Activated T-helper 1 cell treated with anti-CD3 and anti-CD28 coated beads, Interleukin-2, amount 50 U/mL, for 16 hours (primary cell): ENCODE measurements at places on chromosomes 4 and X.

DNA sequence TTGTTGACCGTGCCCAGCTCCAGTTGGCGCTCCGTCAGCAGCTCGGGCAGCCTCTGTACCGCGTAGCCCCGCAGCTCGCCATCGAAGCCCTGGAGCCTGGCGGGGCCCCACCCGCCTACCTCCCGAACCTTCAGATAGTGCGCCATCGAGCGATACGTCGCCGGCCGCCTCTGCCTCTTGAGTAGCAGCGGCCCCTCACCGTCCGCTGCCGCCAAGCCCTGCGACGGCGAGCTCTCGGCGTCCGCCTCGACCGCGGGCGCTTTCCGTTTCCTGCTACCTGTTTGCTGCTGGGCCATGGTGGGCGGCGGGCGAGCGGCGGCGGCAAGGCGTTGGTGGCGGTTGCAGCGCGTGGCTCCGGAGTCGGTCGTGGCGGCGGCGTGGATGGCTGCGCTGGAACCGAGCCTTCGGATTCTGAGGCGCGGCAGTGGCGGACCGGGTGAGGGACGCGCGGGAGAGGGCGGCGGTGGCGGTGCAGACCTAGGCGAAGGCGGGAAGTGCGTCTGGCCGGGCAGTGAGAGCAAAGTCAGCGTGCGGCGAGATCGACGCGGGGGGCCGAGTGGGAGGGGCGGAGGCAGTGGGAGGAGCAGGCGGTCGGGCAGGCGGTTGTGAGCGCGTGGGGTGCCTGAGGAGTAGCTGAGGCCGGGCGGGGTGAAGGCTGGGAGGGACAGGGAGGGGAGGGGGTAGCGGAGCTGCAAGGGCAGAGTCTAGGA lies at the start of gene DCAF12L1:
DCAF12L1 (minus strand) TSS at position 502 of the 710 bp plus-strand sequence; CDS start at position 296, 206 bp downstream.
- DNase-seq: no peak

DNA sequence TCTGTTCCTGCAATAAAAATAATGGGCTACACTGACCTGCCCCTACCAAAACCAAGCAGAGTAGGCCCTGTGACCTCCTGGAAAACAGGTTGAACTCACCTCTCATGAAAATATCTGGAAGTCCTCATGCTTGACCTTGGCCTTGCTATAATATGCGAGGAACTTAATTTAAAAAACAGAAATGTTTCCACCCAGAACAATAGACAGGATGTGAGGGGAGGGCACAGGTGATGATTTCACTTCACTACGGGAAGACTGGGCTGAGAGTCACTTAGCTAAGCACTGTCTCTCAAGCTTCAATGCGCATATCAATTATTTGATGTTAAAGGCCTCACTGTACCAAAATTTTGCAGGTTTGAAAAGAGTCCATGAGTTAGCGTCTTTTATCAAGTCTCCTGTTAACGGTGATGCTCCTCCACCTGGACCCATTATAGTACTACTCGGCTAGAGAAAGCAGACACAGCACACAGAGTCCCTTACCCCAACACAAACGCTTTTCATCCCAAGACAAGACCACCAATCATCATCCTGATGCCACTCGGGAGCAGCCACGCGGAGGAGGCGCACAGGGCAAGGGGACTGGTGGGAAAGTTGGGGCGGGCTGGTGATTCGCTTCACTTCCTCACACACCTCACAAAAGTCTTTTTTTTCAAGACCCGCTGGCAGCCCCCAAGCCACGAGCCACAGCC lies 25.9 kb downstream of the ZNF721 start:
- DNase-seq: peak; percentile 10

DNA sequence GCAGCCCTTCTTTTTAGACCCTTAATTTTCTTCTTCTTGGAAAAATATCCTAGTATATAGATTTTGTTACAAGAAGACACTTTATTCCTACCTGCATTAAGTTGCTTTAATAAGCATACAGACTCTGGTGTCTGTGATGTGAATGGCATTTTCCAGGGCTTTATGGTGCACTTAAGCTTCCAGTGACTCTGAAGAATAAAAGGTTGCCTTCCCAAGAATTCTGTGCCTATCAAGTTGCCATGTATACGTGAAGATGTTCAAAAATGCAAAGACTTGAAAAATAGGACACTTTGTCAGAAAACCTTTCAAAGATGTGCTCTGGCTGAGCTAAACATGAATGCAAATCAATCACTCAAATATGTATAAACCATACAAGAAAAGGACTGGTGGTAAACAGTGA lies 110.9 kb downstream of the RS1 start:
- DNase-seq: no peak

DNA sequence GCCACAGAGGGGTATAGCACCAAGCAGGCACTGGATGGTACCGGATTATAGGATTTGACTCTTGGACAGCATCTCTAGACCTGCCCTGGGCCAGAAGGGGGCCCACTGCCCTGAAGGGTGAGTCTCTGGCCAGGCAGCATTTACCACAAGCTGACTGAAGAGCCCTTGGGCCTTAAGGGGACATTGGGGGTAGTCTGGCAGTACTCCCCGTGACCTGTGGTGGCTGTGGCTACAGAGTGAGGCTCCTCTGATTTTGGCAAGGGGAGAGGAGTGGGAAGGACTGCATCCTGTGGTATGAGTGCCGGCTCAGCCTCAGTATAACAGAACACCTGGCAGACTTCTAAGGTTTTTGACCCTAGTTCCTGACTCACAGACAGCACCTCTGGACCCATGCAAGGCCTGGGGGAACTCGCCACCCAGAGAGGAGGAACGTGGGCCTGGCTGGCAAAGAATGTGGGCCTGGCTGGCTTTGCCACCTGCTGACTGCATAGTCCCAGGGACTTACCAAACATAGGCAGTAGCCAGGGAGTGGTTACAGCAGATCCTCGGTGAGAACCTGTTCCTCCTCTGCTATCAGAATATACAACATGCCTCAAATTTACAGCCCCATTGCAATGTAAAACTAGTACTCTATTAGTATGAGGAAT lies 48.1 kb downstream of the ABCB7 start:
- no peak for DNase-seq

- no peak for DNase-seq
These were observed 141.5 kb upstream of the RBPJ start for GRCh38 chr4:26179316-26179760.

DNA sequence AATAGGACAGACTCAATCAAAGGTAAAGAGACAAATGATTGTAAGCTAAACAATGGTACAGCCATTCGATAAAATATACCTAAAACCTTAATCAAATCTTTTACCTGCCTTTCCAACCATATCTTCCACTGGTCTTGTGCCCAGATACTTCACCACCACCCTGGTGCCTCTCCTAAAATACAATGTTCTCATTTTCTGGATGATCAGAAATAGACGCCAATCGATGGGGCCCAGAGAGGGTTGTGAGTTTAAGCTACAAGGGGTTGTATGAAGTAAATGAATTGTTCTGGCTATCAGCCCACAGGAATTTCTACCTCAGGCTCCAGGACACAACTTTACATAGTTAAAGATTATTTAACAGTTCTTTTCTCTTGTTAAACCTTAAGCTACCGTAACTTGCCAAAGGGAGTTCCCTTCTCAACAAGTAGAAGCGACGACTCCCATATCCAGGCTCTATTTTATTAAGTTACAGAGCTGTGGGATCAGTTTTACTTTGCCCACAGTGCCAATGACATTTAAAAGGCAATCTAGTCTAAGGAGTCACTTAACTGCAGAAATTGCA lies 99.1 kb downstream of the CHRNA9 start:
- DNase-seq: no peak

GRCh38 chrX:7620560-7620959 lies 222.4 kb upstream of the VCX start:
- no peak for DNase-seq

- DNase-seq: no peak
These were observed 48.1 kb upstream of the TSPAN7 start for GRCh38 chrX:38513112-38513742.

- no peak for DNase-seq
These were observed 855 bp downstream of the GPRASP2 start for GRCh38 chrX:102712981-102713625.

- DNase-seq: peak; percentile 39
These were observed 440.9 kb downstream of the INPP4B start for GRCh38 chr4:142405021-142405694.

DNA sequence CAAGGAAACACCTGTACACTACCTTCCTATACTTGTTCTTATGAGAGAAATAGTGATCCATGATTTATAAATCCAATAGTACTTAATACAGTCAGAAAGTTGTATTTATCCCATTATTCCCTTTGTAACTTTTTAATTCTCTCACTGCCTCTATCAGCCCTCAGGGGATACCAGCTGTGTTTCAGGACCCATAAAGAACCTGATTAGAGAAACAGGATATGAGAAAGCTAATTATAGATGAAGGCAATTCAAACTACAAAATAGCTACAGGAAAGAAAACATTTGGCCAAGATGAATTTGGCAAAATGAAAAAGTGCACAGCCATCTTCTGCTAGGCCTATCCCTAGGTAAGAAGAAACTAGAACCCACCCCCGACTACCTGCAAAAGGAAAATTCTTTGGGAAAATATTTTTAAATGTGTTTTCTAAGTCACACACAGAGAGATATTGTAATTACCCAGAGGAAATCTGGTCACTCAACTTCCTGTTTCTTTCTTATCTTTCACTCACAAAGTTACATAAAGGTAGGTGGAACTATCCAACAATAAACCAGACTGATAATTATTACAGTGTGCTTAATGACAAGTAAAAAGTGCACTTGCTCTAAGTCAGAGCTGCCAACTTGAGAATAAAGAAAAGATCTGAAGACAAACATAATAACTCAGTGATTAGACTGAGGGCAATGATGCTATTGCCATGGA lies 836.5 kb upstream of the HTR2C start:
- DNase-seq: no peak

- DNase-seq: no peak
These were observed 95.8 kb downstream of the COL25A1 start for GRCh38 chr4:109206620-109207019.

DNA sequence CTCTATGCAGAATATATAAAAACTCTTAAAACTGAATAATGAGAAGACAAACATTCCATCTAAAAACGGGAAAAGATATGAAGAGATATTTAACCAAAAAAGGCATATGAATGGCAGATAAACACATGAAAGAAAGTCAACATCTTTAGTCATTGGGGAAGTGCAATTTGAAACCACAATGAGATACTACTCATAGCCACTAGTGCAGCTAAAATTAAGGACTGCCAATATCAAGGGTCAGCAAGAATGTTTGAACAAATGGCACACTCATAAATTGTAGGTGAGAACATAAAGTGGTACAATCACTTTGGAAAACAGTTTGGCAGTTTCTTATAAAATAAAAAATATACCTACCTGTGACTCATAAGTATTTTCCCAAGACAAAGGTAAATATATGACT lies 534.9 kb upstream of the DIPK2B start:
- no peak for DNase-seq

DNA sequence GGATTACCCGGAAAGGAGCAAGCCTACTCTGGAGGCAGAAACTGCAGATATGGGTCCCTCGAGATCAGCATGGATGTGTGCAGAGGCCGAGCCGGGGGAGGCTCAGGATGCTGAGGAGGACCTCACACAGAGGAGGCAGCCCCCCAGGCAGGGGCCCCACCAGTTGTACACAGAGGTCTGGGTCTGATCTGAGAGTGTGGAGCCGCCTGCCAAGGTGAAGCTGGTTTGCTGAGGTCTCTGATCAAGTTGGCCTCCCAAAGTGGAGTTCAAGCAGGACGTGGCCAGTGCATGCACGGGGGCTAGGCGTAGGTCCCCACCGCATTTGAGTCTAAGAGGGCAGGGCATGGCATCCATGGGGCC lies 35.0 kb downstream of the ACOX3 start:
- no peak for DNase-seq
